ENCODE measurements at places on chromosomes 13 and 19.
A peak's percentile ranks its signal among the peaks of the same experiment; 100 is the strongest.

- DNase-seq: no peak
Measured at GRCh38 chr13:25905611-25906010, 146.2 kb downstream of the SHISA2 start.

DNA sequence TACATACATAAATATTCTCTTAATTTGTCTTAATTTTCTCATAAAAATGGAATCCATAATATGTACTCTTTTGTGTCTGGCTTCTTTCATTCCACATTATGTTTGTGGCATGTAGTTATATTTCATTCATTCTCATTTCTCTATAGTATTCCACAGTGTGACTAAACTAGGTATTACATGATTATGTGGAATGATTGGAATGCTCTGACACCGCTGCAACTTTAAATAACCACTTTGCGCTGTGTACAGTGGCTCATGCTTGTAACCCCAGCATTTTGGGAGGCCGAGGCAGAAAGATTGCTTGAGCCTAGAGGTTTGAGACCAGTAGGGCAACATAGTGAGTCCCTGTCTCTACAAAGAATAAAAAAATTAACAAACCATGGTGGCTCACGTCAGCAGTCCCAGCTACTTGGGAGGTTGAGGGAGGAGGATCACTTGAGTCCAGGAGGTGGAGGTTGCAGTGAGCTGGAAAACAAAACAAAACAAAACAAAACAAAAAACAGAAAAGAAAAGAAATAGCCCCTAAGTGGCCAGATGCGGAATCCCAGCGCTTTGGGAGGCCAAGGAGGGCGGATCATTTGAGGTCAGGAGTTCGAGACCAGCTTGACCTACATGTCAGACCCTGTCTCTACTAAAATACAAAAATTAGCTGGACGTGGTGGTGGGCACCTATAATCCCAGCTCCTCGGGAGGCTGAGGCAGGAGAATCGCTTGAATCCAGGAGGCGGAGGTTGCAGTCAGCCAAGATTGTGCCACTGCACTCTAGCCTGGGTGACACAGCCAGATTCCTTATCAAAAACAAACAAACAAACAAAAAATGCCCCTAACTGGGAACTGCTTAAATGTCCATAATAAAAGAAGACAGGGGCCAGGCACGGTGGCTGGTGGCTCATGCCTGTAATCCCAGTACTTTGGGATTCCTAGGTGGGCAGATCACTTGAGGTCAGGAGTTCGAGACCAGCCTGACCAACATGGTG, 8.0 kb upstream of the SAE1 start:
- DNase-seq: no peak

DNA sequence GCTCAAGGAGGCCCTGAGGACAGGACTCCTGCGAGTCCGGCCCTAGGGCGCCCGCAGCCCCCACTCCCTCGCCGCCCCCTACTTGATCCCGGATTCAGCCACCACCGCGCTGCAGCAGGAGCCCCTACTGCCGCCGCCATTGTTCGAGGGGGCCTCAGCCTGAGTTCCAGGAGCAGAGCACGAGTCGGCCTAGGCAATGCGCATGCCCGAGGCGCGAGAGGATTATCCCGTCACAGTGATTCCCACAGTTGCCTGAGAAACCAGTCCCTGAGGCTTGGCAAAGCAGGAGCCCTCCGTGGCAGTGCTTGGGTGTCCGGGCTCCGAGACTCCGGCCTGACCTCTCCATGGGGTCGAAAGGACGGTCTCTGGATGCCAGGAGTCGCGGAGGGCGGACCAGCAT, 68.4 kb upstream of the ZNF420 start:
- DNase-seq: no peak

DNA sequence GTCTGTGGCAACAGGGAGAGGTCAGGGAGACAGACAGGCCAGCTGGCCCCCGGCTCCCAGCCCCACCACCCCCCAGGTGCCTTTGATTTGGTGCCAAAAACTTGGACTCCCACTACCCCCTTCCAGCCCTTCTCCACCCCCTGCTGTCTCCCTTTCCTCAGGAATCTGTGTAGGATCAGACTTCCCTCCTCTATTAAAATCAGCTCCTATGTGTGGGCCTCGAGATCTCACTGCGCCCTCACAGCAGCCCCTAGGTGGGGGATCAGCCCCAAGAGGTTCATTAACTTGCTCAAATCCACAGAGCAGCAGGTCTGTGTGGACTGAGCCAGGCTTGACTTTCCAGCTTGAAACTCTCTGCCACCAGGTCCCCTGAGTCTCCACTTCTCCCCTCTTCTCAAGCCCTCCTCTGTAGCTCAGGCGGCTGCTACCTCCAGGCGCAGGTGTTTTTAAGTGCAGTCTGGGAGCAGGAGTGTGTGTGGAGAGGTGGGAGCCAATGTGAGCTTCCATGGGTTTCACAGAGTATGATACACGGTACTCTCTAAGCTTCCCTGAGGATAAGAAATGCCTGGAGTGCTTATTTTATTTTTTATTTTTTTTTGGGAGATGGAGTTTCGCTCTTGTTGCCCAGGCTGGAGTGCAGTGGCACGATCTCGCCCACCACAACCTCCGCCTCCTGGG, 1.7 kb downstream of the GAPDHS start:
- DNase-seq: no peak

- no peak for DNase-seq
Measured at GRCh38 chr13:95403349-95404140, 102.3 kb upstream of the ABCC4 start.

GRCh38 chr19:19652482-19653295, 9.2 kb upstream of the GMIP start:
- no peak for DNase-seq

- no peak for DNase-seq
Measured at GRCh38 chr13:29674532-29674931, 79.0 kb upstream of the SLC7A1 start.

DNA sequence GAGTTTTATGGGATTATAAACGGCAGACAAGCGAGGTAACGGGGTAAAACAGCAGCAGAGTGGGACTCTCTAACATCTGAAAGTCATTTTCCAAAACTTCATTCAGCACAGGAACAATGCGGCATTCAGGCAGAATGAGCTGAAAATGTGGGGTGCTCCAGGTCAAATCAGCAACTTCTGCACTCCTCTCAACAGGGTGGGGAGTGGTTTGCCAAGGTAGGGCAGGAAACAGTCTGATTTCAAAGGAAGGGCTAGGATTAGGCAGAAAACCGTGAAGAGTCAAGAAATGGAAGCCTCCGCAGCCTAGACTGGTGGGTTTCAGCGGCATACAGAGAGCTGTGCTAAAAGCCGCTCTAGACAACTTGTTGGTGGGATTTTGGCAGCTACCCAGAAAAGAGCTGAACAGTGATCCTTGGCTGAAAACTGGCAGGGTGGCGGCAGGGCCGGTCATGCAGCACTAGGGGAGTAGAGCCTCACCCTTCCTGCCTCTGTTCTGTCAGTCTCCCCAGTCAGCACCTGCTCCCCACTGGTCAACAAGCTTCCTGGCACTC, 154.2 kb upstream of the KLF12 start:
- DNase-seq: peak; percentile 97

DNA sequence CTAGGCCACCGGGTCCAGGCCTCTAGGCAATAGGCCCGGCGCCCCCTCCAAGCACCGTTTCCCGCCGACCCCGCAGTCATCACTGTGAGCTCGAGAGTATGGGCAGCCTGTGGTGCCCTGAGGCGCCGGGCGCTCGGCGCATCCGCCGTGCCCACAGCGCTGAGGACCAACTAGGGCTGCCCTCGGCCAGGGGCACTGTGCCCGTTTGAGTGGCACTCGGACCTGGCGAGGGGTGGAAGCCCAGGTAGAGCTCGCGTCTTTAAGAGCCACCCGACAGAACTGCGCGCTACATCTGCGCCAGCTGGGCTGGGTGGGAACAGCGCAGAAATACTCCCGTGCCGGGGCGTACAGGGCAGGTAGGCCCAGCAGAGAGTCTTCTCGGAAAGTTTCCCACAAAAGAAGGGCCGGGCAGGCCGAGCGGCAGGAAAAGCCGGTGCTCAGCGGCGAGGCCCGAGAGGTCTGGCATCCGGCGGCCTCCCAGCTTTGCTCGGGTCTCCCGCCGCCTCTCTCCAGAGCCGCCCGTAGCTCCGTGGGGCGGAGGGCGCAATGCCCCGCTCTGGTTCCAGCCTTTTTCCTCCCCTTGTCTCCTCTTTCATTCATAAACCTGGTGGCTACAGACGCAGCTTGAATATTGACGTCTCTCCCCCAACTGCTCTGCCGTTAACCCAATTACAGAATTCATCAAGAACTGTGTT, 5.4 kb upstream of the SOX1 start:
- peak; percentile 55 for DNase-seq

DNA sequence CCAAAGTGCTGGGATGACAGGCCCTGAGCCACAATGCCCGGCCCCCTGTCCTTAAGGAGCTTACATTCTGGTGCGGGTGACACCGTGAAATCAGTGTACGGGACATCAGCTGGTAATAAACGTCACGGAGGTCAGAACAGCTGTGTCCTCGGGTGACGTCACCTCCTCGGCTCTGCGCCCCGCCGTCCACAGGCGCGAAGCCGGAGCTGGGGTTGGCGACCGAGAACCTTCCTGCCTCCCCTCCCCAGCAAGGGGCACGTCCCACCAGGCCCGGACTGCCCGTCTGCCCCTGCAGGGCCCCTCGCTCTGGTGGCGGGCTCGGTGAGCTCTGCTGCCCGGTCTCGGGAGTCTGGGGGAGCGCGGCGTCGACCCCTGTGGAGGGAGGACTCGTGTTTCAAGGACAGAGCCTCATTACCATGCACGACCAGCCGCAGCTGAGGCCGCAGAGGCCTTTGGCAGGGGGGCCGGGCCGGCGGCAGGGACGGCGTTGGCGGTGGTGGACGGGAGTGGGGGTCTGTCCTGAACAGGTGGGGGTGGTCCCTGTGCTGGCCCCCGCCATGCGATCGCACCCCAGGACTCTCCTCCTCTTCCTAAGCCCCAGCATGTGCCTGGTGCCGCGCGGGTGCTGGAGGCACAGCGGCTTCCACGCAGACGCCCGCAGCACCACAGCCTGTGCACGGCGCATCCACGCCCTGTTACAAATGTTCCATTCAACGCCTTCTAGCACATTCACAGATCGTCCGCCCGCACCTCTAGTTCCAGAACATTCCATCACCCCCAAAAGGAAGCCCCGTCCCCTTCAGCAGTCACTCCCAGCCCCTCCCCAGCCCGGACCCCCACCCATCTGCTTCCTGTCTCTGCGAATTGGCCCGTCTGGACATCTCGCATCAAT, 5.4 kb downstream of the LINGO3 start:
- DNase-seq: no peak

DNA sequence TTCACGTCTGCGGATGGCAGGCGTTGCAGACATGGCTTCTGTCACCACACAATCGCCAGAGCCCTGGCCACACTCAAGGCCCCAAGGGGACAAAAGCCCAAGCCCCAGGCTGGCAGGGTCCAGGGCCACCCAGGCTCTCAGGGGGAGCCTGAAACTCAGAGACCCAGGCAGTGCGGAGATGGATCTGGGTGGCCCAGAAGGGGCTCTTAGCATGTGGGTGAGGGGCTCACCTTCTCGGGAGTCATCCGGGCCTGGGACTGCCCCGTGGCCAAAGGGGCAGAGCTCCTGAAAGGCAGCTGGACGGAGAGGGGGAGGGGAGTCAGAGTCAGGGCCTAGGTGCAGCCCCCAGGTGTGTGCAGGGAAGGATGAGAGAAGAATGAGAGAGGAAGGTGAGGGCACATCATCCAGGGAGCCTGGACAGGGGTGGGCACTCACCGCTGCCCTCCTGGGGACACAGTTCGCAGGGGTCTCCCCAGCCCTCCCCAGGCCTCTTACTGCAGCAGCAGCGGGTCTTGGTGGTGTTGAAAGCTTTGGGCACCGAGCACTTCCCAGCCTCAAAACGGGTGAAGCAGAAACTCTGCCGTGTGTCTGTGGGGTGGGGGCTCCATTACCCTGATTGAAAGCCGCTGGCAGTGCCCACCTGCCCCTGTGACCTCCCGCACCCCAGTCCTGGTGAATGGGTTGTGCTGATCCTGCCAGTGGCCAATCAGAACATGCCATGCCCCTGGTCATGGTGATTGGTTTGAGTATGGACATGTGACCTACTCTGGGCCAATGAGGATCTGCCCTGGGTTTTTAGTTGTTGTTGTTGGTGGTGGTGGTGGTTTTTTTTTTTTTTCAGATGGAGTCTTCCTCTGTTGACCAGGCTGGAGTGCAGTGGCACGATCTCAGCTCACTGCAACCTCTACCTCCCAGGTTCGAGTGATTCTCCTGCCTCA, 37.4 kb downstream of the CCL25 start:
- no peak for DNase-seq

GRCh38 chr13:75352641-75353327, 129.2 kb downstream of the TBC1D4 start:
- no peak for DNase-seq

- no peak for DNase-seq
Measured at GRCh38 chr19:35904311-35905068, 2.2 kb downstream of the HCST start.

Measured in NCI-H1092 treated with DMSO at 0.1 percent for 48 hours (cell line).